DMS153 (cell line): ENCODE measurements at places on chromosomes 5 and 9.

- no peak for DNase-seq
Observed at GRCh38 chr9:112338561-112338960, 5.1 kb upstream of the PTBP3 start.

DNA sequence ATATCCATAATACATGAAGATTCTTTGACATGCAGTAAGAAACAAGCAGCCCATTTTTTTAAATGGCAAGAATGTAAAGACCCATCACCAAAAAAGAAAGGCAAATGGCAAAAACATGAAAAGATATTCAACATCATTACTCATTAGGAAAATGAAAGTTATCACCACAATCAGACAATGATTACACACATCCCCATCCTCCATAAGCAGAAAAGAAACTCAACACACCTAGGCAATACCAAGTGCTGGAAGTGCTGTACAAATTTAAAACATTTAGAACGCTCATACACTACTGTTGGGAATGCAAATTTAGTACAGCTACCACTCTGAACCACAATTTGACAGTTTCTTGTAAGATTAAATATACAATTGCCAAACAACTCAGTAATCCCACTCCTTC is 466.7 kb downstream of the ACTL7B start:
- no peak for DNase-seq

DNA sequence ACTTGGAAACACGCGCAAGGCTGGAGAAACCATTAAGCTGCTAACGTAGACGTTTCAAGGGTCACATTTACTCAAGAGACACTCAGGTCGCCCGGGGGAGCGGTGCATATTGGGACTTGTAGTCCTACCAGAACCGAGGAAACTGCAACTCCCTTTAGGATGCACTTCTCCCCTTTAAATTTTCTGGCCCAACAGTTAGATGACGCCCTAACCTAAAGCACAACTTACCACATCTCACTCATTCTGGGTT is 384 bp upstream of the DMXL1 start:
- no peak for DNase-seq

- no peak for DNase-seq
Observed at GRCh38 chr9:104025104-104025503, 69.0 kb upstream of the SMC2 start.

DNA sequence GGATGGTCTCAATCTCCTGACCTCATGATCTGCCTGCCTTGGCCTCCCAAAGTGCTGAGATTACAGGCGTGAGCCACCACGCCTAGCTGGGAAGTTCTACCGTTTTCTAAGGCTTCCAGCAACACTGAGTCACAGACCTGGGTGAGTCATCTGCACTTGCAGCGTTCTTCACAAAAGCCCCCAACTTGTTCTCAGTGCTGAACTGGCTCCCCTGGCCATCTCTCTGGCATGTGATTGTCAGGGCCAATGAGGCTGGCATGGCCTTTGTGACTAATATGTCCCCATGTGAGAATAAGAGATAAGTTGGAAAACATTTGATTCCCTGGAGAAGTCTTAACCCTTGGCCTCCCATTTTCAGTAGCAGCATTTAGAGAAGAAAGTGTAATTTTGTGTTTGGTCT is 124.4 kb downstream of the WDR41 start:
- no peak for DNase-seq

DNA sequence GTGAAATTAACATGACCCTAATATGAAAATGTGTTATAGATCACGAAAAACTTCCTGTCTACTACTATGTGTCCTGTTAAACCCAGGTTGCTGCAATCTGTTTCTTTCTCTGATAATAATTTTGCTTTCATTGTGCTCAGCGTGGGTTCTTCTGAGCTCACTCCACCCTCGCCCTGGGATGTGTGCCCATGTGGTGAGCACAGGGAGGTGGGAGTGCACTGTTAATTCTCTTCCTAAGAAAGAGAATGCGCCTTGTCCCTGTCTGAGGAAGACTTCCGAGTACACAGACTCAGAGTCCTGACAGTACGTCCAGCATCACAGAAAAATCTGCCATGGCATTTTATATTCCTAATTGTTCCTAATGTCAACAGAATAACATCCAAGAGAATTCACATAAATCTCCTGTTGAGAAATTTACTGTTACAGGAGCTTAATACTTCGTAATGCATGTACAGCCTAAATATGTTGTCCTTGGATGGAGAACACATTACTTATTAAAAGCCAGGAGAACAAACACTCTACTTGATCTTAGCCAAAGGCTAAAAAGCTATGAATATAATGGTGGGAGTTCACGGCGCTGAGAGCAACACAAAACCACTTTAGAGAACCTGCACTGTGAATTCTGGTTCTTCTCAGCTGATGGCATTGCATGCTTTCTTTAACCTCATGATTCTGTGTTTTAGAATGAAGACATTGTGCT is 102.6 kb downstream of the PDE4D start:
- DNase-seq = no peak

DNA sequence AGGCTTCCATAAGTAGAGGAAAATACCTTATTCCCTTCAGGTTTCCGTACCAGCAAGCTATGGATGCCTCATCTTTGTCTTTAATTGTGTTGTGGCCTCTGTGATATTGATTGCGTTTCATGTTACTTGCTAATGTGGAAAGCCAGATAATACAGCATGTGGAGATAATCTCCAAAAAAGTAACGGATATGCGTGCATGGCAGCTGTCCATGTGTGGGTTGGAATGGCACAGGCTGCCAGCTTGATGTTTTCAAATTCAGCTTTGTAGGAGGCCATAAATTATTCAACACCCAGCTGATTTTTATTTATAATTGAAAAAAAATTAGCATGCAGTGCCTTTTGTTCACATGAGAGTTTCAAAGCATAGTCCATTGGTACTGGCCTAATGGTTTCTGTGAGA is 144.9 kb downstream of the GIN1 start:
- DNase-seq = no peak

- DNase-seq = no peak
Observed at GRCh38 chr9:97985058-97985861, 2.1 kb downstream of the ANP32B start.

GRCh38 chr9:104836235-104836634 is 72.3 kb downstream of the NIPSNAP3B start:
- peak; percentile 32 for DNase-seq

- DNase-seq = no peak
Observed at GRCh38 chr5:42461033-42461432, 37.8 kb downstream of the GHR start.

DNA sequence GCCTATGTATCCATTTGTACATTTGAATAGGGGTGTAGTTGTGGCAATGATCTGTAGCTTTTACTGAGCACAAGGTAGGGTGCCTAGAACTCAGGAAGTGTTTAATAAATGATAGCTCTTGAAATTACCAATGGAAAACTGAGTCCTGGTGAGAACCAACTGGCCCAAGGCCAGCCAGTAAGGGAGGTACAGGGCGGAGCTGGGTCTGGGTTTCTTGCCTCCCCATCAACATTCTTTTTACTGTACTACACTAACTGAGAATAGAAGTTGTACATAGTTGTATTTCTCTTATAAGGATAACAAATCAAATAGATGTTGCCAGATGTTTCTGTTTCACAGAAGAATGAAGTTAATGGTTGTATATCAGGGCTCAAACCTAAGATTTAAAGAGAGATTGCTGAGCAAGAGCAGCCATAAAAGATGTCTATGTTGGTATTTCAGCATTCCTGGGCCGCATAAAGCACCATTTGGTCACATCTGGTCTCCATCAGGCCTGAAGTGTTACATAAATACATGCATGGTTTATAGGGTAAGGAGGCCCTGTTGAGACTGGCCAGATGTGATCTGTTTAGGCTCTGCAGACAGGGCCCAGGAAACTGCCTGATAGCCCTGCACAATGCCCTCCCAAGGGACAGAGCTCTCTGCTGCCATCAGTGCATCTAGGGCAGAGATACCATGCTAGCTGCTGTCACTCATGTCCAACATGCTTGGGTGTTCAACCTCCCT is 210.5 kb downstream of the NXNL2 start:
- DNase-seq = no peak
